ENCODE measurements at places on chromosomes 7 and 10.

GRCh38 chr7:153193144-153193595, 433.6 kb downstream of the ACTR3B start:
- DNase-seq, result peak; percentile 30

DNA sequence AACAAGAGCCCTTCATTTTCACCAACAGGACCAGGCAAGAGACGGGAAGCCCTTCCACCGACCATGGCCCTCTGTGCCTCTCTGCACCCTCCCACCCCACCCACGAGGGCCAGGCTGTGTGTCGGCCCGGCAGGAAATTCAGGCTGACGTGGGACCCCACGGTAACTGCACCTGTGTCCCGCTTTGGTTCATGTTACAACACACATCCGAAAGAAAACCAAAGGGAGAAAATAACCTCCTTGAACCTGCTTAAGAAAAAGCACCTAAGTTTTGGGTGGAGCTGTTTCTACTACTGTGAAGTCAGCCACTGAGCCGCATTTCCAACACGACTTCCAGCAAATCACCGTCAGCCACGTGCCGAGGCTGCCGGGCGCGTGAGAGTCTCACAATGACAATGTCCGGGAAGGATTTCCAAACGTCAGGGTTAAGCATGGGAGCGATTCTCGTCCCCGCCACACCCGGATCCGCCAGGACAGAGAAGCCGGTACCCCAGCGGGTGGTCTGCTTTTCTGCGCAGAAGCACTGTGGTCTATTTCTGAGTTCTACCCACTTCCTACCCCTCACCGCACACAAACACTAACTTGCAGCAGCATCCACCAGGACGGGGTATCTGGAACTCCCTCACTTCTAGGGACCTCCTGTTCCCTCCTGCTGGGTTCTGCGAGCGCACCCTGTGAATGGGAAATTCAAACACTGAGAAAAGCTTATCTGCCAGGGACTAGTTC, 36.6 kb downstream of the AMZ1 start:
- DNase-seq, result no peak

DNA sequence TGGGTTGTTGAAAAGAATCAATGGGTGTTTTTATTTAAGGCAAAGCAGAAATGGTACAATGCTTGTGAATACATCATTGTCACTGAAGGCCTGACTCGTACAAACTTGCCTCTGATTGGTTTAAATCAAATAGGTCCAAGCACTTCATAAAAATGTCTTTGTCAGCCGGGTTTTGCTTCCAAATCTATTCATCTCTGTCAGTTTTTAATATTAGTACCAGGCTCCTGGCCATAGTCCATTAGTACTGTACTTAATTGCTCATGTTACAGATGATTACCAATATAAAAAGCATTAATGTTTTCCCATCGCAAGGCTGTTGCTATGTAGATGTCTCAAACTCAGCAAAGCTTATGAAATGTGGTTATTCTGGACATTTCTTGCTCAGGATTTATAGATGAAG, 171.9 kb downstream of the ARID5B start:
- DNase-seq, result no peak

DNA sequence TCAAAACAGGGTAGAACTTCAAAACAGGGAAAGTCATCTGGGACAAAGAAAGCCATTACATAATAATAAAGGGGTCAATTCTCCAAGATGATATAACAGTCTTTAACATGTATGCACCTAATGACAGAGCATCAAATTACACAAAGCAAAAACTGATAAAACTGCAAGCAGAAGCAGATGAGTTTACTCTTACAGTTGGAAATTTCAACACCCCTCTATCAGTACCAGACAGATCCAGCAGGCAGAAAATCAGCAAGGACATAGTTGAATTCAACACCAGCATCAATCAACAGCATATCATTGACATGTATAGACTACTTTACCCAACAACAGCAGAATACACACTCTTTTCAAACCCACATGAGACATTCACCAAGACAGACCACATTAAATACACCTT, 233.0 kb upstream of the NEBL start:
- no peak for DNase-seq

DNA sequence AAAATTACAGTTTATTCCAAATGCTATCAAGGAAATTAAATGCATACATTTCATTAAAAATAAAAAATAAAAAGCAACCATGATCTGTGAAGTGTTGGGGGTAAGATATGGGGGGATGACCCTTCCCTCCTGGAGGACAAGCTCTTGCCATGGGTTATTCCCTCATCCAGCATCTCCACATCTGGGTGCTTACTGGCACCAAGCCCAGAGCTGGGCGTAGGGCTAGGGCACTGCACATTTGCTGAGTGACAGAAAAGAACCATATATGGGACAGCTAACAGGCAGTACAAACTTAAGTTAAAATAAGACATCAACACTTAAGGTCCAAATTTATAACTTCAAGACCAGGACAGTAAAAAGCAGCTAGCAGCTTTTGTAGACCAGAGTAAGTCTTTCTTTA, 10.2 kb downstream of the CCDC6 start:
- DNase-seq, result no peak

DNA sequence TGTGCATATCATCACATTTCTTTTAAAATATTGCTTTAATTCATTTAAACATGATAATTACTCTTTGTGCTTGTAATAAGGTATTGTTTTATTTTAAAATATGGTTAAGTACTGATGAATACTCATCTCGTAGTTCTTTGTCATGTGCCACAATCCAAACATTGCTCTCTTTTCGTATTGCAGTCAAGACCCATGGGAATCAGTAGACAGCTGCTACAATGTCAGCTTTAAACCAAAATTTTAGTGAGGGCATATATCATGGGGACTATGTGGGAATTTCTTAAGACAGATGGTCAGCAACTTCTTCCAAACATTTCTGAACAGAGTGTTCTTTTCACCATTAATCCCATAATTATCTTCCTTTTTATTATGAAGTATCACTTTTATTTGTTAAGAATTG, 77.2 kb upstream of the FZD1 start:
- no peak for DNase-seq

DNA sequence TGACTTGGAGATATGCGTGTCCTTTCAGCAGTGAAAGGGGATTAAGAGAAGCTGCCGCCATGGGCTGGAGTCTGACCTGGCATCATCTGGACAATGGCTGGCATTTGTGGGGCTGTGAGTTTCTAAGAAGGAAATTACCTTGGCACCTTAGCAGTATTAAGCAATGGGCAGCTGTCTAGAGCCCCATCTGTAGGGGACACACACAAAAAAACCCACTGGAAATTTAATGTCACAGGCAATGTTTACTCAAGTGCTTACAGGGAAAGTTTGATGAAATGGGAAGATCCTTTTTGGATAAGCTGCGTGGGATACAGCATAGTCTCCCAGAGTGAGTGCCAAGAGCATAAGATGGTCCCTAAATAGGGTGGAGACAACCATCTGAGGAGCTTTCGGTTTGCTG, 25.0 kb downstream of the ADRA2A start:
- no peak for DNase-seq

DNA sequence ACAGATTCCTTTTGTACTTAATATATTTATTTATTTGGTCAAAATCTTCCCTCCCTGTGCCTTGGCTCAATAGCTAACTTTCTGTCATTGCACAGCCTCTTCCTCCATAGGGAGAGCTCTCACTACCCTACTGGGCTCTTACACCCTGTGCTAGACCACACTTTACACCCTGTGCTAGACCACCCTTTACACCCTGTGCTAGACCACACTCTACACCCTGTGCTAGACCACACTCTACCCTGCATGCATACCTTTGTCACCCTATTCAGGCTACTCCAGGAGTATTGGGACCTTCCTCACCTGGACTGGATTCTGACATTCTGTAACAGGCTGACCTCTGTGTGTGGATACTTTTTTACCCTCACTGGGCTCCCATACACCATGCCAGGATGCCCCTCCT, 298.5 kb upstream of the TPK1 start:
- no peak for DNase-seq

- no peak for DNase-seq
Measured at GRCh38 chr10:57336865-57337264, 930.8 kb downstream of the IPMK start.

DNA sequence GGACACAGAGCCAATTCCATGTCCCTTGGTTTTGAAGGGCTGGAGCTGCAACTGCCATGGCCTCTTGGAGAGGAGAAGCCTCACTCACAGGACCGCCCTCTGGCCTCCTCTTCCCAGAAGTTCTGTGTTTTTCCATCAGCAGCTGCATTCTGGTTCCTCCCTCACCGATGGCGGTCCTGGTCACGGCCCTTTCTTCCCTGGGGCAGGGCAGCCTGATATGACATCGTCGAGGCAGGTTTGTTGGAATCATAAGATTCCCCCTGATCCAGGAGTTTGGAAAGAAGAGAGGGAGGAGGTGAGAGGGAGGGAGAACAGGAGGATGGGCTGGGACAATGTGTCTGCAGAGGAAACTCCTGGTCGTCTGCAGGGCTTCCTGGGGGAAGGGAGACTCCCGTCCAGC, 82.7 kb upstream of the PDZD8 start:
- DNase-seq, result no peak

GRCh38 chr10:44044549-44044948, 340.3 kb downstream of the CXCL12 start:
- no peak for DNase-seq

GRCh38 chr7:1966631-1967200, 266.0 kb downstream of the MAD1L1 start:
- no peak for DNase-seq

GRCh38 chr7:3455806-3456595, 154.9 kb downstream of the SDK1 start:
- DNase-seq, result no peak

DNA sequence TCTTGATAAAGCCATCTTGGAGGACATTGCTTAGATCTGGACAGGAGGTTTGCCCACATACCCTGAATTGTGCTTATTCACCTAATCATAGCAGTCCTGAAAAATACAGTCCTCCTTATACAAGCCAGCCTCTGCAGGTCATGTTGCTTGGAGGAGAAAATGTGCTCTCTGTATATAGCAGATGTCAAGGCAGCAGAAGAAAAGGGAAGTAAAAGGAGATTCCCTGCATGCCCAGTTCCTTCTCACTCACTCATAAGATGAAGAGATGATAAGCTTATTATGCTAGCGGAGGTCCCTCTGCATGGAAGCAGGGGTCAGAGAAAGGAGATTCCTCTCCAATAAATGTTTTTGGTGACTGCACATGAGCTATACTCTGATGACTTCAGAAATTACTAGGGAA, 458.8 kb upstream of the ZMIZ1 start:
- DNase-seq, result no peak

DNA sequence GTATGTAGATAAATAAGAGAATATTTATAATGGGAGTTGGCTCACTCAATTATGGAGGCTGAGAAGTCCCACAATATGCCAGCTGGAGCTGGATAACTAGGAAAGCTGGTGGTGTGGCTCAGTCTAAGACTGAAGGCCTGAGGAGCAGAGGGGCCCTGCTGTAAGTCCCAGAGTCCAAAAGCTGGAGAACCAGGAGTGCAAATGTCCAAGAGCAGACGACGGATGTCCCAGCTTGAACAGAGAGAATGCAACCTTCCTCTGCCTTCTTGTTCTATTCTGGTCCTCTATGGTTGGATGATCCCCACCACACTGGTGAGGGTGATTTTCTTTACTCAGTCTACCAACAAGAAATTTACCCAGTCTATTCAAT, 13.2 kb downstream of the IL2RA start:
- no peak for DNase-seq

DNA sequence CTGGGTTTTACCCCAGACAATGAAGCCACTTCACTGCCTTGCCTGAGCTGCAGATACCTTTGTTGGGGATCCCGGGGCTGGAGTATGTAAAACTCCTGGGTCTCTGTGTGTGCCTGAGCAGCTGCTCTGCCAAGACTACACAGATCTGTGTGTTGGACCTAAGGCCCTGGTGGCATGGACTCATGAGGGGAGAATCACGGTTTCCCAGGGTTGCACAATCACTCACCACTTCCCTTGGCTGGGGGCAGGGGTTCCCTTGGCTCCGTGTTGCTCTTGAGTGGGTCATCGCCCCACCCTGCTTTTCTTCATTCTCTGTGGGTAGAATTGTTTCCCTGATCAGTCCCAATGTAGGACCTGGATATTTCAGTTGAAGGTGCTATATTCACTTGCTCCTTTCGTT, 13.9 kb upstream of the TBATA start:
- no peak for DNase-seq

DNA sequence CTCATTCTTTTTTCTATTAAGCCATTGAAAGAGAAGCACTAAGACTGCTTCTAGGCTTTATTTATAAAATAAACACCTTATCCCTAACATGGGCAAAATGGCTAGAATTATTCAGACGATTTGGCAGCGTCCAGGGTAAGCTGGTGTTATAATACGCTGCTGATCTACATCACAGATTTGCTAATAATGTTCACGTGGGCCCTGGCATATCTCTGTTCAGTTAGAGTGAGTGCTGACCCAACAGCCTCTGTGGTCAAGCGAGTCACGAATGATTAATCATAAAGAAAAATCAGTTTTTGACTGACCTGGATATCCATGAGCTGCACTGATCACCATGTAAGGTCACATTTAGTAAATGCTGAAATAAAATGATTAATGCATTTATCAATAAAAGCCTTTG, 28.4 kb upstream of the CBLL1 start:
- no peak for DNase-seq

- peak; percentile 19 for DNase-seq
Measured at GRCh38 chr7:79176859-79177477, 276.5 kb downstream of the MAGI2 start.

GRCh38 chr7:95469187-95469586, 16.6 kb upstream of the ASB4 start:
- no peak for DNase-seq

GRCh38 chr7:41116337-41116736, 586.6 kb downstream of the INHBA start:
- no peak for DNase-seq

DNA sequence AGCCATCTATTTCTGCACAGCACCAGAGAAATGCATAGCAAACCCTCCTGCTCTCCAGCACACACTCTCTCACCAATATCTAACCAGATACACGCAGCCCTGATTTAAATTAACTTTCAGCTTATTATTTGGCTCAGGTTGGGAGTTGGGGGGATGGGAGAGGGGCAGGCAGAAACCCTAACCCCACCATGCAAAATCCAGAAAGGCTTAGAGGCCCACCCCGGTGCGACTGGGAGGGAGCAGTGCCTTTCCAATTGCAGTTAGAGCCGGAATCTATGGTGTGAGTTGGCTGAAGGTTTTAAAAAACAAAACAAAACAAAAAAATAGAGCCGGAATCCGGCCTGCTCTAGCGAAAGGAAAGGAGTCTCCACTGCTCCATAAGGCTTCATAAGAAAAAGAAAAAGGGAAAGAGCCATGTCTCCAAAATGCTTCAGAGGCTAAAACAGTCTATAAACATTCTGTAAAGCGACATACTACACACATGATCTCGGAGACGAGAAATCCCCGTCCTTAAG, 2.9 kb downstream of the IGF2BP3 start:
- peak; percentile 51 for DNase-seq

DNA sequence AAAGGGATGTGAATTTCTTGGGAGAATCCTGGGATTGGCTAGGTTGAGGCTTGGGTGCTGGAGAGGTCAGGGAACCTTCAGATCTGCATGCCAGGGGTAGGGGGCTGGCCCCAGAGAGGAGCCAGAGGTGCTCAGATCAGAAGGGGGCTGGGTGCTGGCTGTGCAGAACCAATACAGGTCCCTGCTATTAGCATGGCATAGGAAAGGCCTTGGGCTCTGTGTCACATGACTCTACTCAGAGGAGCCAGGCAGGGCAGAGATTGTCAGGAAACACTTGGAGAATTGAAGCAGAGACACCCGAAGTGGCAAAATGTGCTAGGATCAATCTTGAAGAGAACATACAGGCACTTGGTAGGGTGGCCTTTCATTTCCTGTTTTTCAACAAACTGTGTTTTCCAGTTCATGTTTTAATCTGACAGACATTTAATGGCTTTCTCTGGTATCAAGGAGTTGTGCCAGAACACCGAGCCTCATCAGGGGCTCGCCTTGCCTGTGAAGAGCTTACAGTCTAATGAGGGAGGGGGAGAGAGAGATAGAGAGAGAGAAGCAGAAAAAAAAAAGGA, 498.9 kb downstream of the RPS24 start:
- no peak for DNase-seq
